Neuronal stem cell (in vitro differentiated cells): ENCODE measurements at places on chromosomes 16 and 17.

GRCh38 chr16:29737713-29738112 is 8.1 kb downstream of the C16orf54 start:
- DNase-seq = no peak

GRCh38 chr16:49347476-49347875 is 26.1 kb upstream of the C16orf78 start:
- DNase-seq = no peak

DNA sequence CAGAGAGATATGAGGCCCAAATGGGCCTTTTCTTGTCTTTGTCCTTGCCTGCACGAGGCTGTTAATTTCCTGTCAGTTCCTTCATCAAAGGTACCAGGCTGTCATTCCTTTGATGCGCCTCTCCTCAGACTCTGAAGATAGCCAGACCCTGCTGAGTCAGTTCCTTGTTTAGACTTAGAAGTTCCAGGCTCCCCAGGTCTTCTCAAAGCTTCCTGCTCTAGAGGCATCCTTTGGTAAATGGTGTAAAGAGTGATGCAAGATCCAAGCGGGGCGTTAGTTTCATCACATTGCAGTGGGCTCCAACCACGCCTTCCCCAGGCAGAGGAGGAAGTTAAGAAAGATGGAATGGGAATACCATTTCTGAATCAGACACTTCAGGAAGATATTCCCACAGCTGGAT is 4.0 kb upstream of the CDH11 start:
- DNase-seq = no peak

DNA sequence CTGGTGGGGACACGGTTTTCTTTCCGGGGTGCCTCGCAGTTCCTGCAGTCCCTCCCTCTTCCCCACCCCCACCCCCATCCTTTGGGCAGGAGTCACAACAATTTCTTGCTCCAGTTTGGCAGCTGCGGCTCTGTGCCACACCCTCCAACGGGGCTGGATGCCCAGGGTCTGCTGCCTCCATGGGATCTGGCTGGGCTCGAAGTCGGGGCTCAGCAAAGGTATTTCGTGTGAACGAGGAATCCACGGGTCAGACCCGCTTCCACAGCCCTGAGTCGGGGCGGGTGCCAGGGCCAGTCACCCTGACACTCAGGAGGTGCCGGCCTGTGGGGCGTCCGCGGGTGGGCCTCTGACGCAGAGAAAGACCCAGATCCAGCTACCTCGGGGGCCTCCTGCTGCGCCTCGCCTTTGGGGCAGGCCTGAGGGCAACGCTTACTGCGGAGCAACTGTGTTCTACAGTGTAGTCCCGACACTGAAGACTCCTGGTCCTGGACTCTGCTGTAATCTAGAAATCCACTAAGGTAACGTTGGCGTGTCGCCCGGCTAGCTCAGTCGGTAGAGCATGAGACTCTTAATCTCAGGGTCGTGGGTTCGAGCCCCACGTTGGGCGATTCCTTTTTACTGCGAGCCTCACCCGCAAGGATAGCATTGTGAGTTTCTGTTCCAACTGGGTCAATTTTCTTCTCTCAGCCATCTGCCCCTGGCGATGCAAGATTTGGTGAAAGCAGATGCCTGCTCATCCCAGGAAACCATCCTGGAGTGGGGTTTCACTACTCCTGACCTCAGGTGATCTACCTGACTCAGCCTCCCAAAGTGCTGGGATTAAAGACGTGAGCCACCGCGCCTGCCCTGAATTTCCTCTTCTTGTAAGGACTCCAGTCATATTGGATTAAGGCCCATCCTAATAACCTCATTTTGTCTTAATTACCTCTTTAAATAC is 12.6 kb upstream of the OR1F1 start:
- no peak for DNase-seq

DNA sequence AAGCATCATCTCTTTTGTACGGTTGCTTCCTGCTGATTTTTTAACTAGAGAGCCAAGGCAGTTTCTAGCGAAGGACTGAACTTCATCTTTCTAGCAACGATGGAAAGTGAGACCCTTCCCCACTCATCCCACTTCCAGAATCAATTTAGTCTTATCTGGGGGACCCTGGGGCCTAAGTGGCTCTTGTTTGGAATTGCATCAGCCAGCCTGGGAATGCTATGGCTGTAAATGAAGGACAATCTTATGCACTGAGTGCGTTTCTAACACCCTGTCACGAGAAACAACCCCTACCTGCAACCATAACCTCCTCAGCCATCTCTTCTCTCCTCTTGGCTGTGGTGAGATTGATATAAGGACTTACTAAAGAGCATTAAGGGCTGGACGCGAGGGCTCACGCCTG is 64.8 kb downstream of the ERCC4 start:
- DNase-seq = no peak

GRCh38 chr16:1177750-1178149 is 24.8 kb downstream of the CACNA1H start:
- DNase-seq = no peak

- no peak for DNase-seq
Measured at GRCh38 chr16:27351989-27352388, 38.2 kb downstream of the IL4R start.

- no peak for DNase-seq
Measured at GRCh38 chr17:3917391-3917931, 1.2 kb upstream of the P2RX1 start.

DNA sequence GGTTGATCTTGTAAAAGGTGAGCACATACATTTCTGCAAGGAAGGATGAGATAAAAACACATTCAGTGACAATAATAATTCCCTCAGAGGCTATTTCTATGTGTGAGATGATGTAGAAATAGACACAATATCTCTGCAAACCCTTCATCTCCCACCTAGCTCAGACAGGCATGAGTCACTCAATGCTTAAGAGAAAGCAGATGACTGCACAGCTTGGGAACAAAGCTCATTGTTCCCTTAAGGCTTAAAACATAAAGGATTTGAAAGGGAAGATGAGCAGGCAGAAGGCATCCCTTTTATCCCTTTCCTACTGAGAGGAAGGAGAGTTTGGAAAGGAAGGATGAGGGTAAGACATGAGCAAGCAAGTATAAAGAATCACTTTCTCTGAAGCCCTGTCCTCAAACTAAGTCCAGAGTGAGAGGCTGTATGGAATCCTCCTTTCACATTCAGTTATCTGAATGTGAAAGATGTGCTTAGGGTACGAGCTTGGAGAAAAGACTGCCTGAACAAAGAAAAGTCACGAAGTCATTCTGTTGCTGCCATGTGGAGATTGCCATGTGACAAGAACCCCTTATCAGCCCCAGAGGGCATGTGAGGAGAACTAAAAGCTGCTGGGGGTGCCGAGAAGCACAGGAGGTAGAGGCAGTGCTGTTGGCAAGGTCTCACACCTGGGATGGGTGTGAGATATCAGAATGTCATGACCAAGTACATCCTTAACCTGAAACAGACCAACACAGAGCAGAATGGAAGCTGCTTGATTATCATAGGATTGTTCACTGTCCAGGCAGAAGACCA is 58.2 kb downstream of the CNTNAP4 start:
- no peak for DNase-seq

GRCh38 chr17:2056206-2057174 is 1.6 kb downstream of the HIC1 start:
- no peak for DNase-seq

DNA sequence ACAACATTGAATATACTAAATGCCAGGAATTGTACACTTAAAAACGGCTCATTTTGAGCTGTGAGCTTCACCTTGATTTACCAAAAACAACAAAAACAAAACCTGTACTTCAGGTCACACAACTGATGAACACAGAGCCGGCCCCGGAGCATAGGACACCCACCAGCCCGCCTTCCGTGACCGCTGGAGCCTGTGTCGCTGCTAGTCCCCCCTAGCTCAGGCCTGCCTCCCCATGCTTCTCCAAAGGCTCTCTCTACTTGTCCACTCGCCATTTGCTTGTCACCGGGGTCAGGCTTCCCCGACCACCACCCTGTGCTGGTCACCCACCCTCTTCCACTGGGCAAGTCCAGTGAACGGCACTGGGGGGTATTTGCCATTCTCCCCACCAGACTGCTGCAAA is 113.8 kb upstream of the TNRC6C start:
- no peak for DNase-seq

- no peak for DNase-seq
Measured at GRCh38 chr17:49513641-49514040, 18.5 kb downstream of the NGFR start.

- DNase-seq = no peak
Measured at GRCh38 chr17:37064206-37064605, 115.5 kb downstream of the AATF start.

- DNase-seq = no peak
Measured at GRCh38 chr16:20846030-20846429, 39.7 kb downstream of the REXO5 start.

- DNase-seq = no peak
Measured at GRCh38 chr16:87765473-87765775, 362 bp downstream of the KLHDC4 start.

GRCh38 chr17:58202859-58203258 is 10.3 kb downstream of the EPX start:
- no peak for DNase-seq

GRCh38 chr16:87854053-87854906 is 15.0 kb downstream of the SLC7A5 start:
- no peak for DNase-seq

- no peak for DNase-seq
Measured at GRCh38 chr17:82732118-82732743, 3.2 kb upstream of the FN3K start.

DNA sequence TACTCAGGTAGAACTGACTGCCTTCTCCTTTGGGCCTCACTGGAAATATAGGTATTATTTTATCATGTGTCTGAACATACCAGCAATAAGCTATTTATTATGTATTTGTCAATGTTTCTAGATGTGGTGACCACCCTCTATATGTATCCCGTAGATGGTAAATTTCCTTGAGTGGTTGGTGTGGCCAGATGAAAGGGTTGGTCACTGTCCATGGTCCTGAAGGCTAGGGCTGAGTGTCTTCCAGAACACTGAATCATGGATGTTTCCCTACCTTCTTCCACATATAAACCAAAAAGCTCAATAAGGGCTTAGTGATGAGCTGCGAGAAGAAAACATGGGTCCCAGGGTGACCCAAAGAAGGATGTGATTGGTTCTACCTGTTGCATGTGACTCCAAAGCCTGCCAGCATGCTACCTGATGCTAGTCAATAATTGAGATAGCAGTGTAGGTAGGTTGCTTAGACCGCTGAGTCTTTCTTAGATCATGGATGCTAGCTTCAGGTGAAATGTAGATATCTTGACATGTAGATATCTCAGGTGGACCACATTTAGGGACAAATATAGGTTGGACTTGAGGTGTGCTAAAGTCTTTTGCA is 150.3 kb downstream of the ASIC2 start:
- peak; percentile 67 for DNase-seq

GRCh38 chr17:74853669-74854068 is 6.0 kb downstream of the GRIN2C start:
- no peak for DNase-seq

DNA sequence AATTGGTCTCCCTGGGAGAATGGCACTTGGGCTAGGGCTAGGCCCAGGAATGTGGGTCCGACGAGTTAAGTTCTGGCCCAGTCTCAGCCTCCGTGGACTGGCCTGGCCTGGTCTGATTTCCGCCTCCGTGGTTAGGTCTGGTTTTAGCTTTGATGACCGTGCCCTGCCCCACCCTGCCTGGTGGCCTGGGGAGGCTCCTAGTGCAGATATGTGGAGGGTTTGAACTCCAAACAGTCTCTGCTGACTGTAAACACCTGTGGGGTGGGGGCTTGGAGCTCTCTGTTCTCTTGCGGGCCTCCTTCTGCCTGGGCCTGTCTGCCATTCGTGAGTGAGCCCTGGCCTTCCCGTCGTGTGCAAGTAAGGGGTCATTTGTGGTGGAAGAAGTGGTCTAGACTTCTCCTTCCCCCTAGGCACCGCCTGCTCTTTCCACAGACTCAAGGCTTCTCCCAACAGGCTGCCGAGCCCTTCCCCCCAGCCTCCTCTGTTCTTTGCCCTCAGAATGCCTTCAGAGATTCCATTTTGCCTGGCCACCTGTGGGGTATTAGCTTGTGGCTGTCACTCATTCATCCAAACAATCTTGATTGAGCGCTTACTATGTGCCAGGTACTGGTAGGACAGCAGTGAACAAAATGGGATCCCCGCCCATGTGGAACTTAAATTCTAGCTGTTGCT is 1.6 kb downstream of the ATP6V0C start:
- DNase-seq = no peak

DNA sequence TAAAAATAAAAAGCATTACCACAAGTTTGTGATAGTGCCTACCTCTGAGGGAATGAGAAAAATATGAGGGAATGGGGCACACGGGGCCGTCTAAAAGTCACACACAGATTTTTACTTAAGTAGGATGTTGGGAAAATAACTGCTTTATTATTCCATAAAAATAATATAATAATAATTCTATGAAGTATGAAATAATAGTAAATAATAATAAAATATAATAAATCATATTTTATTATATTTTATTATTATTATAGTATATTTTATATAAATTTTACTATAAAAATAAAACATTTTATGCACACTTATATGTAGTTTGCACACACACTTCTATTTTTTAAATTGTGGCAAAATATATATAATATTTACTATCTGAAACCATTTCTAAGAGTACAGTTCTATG is 92.3 kb downstream of the BMERB1 start:
- no peak for DNase-seq

- no peak for DNase-seq
Measured at GRCh38 chr17:40564883-40565768, at the start of gene CCR7. CCR7 (minus strand) TSS chr17:40565472; CDS start chr17:40565409, 63 bp downstream.

DNA sequence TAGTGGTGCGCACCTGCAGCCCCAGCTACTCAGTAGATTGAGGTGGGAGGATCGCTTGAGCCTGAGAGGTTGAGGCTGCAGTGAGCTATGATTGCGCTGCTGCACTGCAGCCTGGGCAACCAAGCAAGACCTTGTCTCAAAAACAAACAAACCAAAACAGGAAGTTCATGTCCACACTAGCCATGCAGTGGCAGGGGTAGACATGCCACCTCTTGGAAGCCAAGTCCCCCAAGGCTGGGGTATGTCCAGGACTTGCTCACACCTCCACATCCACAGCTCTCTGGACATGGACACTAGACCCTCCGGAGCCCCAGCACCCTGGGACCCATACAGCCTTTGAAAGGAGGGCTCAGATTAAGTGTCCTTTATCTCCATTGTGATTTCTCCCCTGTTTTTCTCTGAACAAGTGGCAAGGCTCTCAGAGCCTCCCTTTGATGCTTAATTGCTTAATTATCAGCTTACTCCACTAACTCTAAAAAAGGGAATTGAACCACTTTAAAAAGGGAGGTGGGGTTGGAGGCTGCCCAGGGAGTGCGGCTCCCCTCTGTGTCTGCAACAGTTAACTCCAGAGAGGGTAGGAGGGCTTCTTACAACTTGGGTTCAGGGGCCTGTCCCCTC is 424.6 kb upstream of the C16orf82 start:
- DNase-seq = no peak

GRCh38 chr16:61952841-61953240 is 83.4 kb downstream of the CDH8 start:
- no peak for DNase-seq

DNA sequence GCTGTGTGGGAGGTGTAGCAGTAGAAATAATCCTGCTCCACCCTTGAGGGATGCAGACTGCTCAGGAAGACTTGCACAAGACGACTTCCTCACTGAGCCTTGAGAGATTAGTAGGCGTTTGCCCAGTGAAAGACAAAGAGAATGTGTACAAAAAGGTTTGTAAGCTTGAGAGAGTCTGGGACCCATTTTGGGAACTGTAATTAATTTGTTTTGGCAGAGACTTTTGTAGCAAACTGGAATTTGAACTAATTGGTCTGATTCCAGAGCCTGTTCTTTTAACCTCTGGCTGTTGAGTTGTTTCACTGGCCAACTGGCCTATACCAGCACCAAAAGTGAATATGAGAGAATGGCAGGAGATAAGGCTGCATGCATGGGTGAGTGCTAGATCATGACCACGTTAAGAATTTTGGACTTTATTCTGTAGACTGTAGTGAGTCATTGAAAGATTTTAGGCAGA is 75.5 kb downstream of the AATF start:
- DNase-seq = no peak
